ENCODE measurements at places on chromosomes 1 and 21. TPM values are rescaled to one million over a fixed set of nuclear protein-coding genes. Genes with fewer than 3 reads are reported as not detected.

DNA sequence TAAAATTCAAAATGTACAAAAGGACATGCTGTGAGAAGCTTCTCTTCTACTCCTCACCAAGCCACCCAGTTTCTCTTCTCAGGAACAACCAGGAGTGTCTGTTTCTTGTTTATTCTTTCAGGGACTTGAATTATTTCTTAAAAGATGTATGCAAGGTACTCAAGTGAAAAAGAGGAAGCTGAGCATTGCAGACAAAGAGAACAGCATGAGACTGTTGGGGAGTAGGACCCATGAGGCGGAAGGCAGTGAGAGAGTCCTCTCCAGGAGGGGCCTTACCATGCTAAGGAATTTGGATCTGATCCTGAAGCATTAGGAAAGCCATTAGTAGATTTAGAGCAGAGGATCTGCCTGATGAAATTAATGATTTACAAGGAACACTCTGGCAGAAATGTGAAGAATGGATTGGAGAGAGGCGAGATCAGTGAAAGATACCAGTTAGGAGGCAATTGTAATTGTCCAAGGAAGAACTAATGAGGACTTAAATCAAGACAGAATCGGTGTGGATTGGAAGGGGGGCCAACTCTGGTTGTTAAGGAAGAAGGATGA, 14.7 kb upstream of the SSX2IP start:
- no peak for DNase-seq

GRCh38 chr1:151065089-151065645, 5.0 kb downstream of the MLLT11 start:
- no peak for DNase-seq

- peak; percentile 17 for DNase-seq
Observed at GRCh38 chr1:166840309-166841274, 1.3 kb downstream of the POGK start.

GRCh38 chr1:222105393-222105737, 363.5 kb upstream of the DUSP10 start:
- peak; percentile 29 for DNase-seq

- DNase-seq = peak; percentile 41
Observed at GRCh38 chr1:40861224-40862003, 749 bp downstream of the CITED4 start.

GRCh38 chr1:226798427-226799411, 59.6 kb upstream of the ITPKB start:
- DNase-seq = no peak

DNA sequence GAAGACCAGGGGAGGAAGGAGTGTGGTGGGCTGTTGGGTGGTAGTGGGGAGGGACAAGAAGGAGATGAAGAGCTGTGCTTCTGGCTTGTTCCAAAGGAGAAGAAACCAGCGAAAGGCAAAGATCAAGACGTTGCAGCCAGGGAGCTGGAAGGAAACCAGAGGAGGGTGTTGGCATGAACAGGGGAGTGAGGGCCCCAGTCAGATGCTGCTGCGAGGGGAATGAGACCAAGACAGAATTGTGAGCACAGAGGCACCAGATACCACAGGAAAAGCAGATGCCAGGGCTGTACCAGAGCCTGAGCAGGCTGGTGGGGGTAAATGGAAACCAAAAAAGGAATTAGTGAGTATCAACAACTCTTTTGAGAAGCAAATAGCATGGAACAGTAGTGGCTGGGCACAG, 6.0 kb downstream of the LAD1 start:
- no peak for DNase-seq

GRCh38 chr1:10903821-10904220, 107.4 kb upstream of the CASZ1 start:
- DNase-seq = no peak

DNA sequence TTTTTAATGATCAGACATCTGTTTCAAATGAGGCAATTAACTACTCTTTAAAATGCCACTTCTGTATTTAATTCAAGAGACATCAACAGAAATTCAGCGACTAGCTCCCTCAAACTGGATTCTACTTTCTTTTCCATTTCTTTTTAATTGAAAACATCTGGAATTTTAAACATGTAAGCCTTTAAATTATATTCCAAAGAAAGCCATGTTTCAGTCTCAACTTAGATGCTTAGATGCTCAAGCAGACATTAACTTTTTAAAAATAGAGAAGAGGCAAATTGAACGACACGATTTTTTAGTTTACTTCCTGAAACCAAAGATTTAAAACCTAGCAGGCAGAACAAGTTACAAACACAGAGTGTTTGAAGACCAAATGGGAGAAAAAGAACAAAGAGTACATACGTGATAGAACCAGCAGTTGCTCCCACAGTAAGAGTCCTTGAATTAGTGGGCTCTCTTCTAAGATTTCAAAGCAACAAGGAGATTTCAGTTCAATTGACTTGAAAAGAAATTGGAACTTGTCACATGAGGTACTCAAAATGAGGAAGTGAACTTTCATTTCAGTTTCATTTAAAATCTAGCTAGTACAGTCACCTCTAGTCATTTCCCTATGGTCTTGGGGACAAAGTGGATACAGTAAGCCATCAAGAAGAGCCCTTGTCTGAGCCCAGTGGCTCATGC, at the start of gene CTSS:
CTSS (minus strand) TSS at position 483 of the 681 bp plus-strand sequence. CDS start 1,015 bp downstream, outside the sequence.
- no peak for DNase-seq

DNA sequence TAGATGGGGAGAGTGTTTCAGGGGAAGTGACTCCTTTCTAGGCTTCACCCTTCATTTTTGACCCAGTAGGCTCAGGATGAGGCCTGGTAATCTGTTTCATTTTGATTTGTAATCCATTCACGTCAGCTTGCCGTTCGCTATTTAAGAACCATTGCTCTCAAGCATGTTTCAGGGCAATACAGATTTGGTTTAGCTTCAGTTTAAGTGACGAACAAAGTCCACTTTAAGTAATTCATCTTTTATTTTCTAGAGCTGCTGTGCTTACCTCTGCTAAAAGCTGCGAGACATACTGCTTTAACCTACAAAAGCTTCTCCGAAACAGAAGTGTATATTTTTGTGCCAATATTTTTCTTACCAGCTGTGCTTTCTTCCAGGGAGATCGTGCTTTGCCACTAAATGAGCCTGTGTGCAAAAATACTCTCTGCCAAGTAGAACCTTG, 8.9 kb upstream of the FMO3 start:
- DNase-seq = no peak

DNA sequence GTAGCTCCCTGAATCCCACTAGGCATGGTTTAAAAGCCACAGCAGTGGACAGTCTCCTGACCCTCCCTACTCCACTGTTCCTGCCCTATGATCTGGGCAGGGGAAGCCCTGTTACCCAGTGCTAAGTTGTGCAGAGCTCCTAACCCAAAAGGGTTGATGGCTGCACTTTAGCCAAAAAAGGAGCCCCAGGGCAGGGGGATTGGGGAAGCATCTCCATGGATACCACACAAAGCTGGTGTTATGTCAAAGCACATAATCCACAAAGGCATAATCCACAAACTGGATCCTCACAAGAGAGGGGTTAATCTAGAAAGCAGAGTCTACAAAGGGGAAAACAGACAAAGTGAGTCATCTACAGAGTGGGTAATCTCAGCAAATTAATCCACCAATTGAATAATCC, 5.7 kb downstream of the RSPO1 start:
- DNase-seq = no peak

DNA sequence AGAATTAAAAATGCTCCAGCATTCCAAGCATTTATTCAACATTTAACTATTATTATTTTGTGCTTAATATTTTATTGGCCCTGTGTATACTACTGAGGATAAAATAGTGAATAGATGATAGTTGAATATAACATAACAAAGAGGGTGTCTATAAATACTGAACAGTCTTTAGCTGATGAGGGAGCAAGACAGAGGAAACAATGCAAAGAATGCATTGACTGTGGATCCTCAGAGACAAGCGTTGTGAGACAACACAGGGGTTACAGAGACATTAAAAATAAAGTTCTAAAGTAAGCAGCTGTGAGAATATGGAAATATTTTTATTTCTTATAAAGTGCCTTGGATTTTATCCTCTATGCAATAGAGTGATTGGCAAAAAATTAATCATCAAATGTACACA, 1133.1 kb downstream of the PLA2G4A start:
- DNase-seq = no peak

DNA sequence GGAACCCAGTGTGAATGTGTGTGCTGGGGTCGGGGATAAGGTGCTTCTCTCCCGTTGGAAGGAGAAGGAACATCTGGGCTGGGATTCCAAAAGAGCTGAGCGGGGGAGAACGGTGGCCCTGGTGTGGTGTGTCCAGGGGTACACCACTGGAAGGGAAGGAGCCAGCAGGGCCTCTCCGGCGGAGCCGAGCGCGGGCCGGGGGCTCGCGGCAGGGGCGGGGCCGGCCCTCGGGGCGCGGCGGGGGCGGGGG, 231 bp upstream of the RPS6KA1 start:
- no peak for DNase-seq

DNA sequence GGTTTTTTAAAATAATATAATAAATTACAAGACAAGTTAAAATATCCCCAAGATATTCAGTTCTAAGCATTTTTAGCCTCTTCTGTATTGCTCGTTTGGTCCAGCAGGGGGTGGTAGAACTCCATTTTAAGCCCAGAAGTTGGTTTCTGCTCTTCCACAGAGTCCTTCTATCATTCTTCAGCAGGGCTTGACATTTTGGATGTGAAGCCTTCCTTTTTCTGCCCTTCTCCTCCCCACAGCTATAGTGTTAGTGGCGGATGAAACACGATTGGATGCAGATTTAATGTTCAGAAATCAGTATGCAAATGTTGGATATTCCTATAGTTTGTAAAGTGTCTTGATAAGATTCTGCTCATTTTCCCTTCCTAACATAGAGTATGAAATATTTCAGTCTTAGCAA, 1.4 kb downstream of the NCAM2 start:
- DNase-seq = peak; percentile 9

GRCh38 chr1:198919667-198920398, 281.0 kb downstream of the PTPRC start:
- peak; percentile 56 for DNase-seq

DNA sequence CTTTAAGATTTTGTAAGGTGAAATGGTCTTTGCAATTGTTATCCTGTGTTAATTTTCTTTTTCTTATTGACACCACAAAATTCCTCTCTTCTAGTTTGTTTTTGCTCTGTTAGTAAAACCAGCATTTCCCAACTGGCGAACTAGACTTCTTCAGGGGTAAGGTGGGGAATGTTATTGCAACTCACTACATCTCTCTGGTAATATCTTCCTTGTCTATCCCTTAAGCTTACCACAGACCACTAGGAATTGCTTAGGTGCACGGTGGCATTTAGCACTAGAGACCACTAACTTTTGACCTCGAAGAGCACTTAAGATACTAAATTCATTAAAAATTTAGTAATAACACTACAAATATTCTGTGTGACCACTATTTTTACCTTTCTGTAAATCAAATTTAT, 4.2 kb upstream of the COA6 start:
- DNase-seq = no peak

GRCh38 chr1:53521924-53522552, 62.8 kb downstream of the DMRTB1 start:
- no peak for DNase-seq

DNA sequence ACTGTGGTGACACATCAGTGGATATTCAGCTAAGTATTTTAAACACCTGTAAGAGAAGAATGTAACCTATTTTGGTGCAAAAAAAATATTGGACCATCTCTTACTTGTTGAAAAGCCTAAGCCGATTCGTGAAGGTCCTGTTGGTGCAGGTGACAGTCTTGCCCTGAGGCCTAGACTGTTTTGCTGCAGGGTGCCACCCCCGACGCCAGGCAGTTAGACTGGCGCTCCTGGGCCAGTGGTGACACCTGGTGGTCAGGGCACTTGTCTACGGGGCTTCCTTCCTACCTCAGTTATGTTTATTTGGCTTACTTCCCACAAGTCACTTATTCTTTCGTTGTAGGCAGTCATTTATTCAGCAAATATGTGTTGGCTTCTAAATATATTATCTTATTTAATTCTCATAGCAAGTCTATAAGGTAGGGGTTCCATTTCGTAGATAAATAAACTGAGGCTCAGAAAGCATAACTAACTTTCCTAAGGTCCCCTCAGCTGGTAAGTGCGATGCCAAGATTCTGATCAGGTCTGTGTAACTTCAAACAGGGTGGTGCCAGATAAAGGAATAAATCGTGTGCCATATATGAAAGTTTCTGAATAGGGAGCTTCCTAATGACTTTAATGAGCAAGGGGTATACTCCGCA, 1.9 kb downstream of the EEIG2 start:
- peak; percentile 58 for DNase-seq

DNA sequence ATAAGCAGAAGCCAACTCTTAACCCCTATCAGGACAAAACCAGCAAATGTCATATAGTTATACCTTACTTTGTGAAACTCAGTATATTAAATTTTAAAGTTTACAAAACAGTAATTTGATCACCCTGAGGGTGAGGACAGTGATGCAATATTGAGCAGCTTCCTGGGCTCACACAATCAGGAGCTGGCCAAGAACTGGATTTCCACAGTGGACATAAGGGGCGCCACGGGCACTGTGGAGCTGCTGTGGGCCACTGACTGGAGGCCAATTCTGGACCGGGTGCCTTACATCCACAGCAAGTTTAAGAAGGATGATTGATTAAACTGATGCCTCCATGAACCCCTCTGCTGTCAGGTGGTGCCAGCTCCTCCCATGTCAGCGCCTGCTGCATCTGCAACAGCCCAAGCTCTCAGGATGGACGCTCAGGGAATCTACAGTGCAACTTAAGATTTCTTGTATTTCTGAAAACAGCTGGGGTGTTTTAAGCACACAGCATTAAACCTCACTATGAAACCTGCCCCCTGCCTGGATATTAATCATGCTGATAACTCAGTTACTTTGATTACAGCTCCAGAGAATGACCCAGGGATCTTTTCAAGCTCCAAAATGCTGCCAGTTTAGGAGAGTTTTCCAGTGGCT, 55.9 kb downstream of the TOR3A start:
- DNase-seq = no peak

The PTPN22 gene
- total RNA-seq = under 0.01 TPM

The SZT2 gene
- 31.2 TPM for total RNA-seq

The B3GALT2 gene
- total RNA-seq = not detected

The PKNOX1 gene
- total RNA-seq = 13.3 TPM

The PDC gene
- total RNA-seq = not detected

The APOBEC4 gene
- not detected for total RNA-seq

The CLEC20A gene
- total RNA-seq = not detected

The LINGO4 gene
- not detected for total RNA-seq

The TTLL7 gene
- total RNA-seq = 16.2 TPM

The SPRR3 gene
- total RNA-seq = not detected

The OLIG2 gene
- not detected for total RNA-seq

The IFI16 gene
- total RNA-seq = 93.4 TPM

The KCNA3 gene
- total RNA-seq = not detected

The CASQ2 gene
- not detected for total RNA-seq
